NCI-H2081 (cell line): ENCODE measurements at places on chromosomes 5 and 9.

DNA sequence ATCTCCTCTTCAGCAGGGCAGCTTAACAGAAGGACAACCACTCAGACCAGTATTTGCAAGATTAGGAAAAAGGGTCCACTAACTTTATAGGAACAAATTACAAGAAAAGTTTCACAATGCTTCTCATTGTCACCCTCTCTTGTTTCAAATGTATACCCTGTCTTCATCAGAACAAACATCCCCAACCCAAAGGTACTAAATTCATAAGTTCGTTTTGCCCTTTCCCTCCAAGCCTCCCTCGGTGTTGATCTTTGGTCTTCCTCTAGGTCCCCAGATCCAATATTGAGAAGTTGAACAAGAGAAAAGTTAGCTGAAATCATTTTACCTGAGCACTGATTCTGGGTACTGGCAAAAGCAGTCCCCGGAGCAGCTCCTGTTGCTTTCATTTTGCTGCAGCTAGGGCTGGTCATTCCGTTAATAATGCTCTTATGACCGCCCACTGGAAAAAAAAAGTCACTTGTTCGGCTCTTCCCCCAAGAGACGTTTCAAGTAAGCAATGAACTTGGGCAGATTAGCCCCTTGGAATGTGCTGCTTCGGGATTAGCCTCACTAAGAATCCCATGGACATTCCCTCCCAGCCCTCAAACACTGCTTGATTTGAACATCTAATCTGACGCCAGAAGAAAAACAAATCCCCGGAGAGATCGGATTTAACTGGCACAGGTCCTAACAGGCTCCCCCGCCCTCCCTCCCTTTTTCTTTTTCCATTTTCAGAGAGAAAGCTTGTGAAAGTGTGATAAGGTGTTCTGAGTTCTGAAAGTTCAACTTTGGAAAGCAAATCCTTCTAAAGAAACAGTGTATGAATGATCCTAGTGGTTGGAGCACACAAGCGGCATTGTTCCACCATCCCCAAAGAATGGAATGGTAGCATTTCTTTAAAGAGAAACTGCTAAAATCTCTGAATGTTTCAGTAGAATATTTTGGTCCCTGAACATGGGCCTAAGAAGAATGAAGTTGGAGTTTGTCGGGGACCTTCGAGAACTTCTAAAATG lies 252.5 kb downstream of the TRPM3 start:
- no peak for DNase-seq

DNA sequence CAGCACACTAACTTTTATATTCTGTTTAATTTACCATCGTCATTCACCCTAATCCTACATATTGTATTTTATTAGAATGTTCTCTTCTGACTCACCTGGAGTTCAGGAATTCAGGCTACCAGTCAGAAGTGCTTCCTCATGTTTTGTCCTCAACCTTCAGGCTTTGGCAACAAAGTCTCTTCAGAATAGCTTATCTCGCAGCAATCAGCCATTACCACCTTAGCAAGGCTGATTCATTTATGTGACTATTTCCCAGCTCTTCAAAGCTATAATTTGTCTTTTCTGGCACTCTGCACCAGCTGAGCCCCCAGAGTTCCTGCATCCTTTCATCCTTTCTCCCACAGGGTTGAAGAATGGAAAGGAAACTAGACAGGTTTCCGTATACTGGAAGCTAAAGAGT lies 365.5 kb upstream of the CDH18 start:
- no peak for DNase-seq

DNA sequence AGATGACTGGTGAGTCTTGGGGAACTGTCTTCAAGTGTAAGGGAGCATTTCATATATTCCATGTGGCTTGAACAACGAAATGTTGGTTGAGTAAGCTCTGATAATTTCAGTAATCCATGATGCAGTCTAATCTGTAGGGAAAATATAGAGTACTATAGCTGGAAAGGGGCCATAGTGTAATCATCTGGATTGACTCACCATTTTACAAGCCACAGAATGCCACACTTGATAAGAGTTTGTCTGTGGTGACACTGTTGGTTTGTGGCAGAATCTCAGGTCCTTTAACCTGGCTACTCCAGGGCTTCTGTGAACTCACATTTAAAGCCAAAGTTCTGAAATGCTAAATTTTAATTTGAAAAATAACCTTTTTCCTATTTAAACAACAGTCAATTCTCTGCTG lies 16.3 kb upstream of the MAML1 start:
- no peak for DNase-seq

DNA sequence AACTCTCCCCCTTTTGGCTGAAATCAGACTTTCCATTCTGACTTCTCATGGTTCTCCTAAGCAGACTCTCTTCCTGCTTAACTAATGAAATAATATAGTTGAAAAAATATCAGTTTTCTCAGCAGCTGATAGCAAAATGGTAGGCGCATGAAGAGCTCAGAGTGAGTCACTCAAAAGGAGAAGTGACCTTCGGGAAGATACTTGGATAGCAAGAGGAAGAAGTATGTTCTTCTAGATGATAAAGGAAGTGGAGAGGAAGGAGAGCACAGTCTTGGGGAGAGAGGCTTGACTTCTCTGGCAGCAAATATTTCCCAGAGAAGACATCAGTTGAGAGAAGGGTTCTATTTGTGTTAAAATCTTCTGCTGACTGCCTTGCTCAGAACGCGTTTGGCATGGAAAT lies 101.5 kb downstream of the TAF11L14 start:
- DNase-seq: no peak

DNA sequence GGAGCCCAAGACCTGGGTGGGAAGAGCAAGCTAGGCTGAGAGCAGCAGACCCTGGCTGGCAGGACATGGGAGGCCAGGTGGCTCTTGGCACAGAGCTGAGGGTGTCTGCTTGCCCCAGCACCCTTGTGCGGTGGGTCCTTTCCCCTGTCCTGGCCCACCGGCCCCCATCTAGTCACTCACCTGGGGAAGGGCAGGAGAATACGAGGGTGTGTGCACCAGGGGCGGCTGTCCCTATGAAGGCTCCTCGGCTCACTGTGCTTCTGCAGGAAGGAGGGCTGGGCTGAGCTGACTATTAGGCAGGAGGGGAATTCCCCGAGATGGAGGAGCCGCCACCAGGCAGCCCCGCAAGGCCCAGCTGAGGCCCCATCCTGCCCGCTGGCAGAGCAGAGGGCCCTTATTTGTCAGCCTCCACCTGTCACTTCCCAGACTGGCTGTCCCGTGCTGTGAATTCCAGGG lies 6.1 kb upstream of the TNIP1 start:
- DNase-seq: no peak

DNA sequence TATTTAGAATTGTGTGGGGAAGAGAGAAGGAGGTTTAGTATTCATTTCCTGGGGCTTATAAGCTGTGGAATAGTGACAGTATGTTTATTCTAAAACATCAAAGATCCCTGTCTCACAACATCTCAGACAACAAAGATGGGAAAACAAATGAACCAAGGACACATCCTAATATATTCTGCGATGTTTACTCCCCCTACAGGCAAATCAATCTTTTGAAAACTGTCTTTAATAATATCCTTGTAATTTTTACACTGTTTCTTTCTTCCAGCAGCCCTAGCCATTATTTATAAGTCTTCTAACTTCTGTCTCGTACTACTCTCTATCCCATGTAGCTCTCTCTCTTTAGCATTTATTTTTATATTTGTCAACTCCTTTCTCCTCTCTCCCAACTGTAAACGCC lies 33.5 kb upstream of the TMEM252 start:
- no peak for DNase-seq

DNA sequence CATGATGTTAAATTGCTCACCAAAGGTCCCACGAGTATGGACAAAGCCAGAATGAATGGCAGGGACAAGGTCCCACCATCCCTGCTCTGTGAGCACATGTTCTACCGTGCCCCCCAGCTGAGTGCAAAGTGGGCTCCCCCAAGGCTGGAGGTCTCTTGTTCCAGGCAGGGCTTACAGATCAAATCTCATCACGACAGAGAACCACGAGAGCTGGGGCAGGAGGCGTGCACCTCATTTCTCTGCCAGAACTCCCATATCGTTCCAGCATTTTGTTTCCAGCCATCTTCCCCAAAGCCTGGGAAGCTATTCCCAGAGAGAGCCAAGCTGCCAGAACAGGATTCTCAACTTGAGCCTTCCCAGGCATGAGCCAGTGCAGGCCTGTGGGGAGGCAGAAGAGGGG lies 108.5 kb downstream of the ZNF354C start:
- DNase-seq: no peak

DNA sequence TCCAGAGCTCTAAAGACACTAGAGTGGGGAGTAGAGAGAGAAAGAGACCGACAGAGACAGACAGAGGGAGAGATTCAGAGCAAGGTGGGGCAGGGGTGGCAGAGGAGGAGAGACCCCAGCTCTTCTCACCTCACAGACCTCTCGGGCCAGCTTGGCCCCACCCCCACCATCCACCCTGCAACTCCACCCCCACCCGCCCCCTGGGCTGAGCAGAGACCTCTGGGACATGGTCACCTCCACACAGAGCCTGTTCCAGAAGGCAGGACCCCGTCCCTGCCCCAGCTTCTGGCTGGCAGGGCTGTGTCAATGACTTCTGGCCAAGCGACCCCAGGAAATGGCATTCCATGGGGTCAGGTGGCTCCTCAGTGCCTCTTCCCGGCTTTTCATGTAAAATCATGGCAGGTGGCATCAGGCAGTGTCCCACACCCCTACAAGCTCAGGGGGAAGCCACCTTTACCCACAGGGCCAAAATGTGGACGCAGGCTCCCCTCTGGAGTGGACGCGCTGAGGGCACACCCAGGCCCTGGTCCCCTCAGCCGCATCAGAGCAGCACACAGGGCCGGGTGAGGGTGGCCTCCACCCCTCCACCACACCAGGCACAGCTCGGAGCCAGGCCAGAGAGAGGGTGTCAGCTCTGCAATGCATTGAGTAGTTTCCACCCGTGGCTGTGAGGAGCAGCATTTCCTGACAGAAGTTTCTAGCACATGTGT lies 131.2 kb upstream of the LPCAT1 start:
- DNase-seq: no peak

DNA sequence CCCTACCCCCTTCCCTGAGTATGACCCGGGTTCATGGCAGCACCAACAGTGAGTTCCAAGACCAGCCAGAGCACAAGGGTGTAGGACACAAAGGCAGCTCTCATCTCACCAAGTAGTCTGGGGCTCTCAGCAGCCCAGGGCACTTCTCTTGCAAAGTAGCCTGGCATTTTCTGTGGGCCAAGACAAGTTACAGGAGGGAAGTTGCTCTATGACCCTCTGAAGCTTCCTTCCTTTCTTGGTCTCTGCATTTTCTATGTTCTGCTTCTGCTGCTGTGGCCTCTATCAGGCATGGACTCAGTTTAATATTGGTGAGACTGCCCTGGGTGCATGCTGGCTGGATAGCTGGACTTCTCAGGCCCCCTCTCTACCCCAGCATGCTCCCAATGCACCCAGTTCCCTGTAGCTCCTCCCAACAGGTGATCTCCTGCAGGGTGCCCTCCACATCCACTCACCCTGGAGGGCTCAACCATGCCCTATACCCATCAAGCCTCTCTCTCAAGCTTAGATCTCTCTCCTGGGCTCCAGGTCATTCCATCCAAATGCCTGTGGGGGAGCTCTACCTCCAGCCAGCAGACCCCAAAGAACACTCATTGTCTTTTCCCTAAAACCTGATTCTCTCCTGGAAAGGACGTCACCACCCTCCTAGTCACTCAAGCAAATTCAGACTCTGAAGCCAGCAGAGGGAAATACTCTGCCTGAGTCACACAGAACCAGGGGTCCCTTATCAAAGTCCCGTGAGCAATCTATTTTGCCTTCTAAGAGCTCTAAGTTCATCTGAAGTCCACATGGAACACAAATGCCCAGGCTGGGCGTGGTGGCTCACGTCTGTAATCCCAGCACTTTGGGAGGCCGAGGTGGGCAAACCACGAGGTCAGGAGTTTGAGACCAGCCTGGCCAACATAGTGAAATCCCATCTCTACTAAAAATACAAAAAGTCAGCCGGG lies 13.8 kb downstream of the TBC1D2 start:
- DNase-seq: no peak

- DNase-seq: no peak
Observed at GRCh38 chr5:89844548-89844947, 565.0 kb downstream of the CETN3 start.

- no peak for DNase-seq
Observed at GRCh38 chr9:115922444-115922843, 231.1 kb upstream of the PAPPA start.

DNA sequence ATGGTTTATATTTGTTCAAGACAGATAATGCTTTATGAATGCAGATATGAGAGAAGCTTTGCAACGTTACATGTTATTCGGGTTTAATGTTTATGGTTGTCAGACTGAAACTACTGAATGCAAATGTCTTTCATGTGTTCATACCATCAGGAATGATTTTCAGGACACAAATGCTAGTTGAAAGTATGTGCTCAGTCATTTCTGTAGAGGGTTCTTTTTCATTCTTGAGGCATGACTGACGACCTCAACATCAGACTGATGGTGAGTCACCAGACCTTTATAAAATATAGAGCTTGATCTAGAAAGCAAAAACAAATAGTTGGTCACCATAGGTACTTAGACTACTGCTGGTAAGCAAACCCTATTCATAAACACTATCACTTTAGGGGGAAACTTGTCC lies 287.3 kb upstream of the NUDT12 start:
- no peak for DNase-seq

- no peak for DNase-seq
Observed at GRCh38 chr5:40384782-40385390, 294.8 kb upstream of the PTGER4 start.

DNA sequence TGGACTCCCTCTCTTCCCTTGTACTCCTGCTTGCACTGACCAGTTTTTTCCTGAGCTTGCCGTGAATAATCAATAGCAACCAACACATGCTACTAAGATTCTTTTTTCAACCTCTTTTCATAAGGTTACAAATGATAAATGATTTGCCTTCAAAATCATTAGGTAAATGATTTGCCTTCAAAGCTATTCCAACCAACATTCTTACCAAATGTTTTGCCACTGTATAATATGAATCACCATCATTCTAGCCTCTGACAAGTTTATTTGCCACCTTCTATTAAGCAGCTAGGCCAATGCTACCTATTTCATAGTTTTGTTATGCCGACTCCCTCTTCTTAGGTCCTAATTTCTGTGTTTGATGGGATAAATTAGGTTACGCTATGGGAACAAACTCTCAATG lies 385.1 kb downstream of the DTWD2 start:
- no peak for DNase-seq

- DNase-seq: no peak
Observed at GRCh38 chr5:50647726-50648125, 18.7 kb upstream of the PARP8 start.

- no peak for DNase-seq
Observed at GRCh38 chr5:116733991-116734975, 159.7 kb upstream of the SEMA6A start.

GRCh38 chr9:21611891-21612290 lies 129.8 kb upstream of the IFNE start:
- no peak for DNase-seq

GRCh38 chr5:78699552-78700153 lies 51.1 kb upstream of the LHFPL2 start:
- no peak for DNase-seq

GRCh38 chr5:41748631-41749030 lies 121.6 kb downstream of the OXCT1 start:
- no peak for DNase-seq

- DNase-seq: no peak
Observed at GRCh38 chr5:141338538-141339306, at the start of gene PCDHGA2. Gene PCDHGA2 (plus strand): TSS chr5:141338760.

DNA sequence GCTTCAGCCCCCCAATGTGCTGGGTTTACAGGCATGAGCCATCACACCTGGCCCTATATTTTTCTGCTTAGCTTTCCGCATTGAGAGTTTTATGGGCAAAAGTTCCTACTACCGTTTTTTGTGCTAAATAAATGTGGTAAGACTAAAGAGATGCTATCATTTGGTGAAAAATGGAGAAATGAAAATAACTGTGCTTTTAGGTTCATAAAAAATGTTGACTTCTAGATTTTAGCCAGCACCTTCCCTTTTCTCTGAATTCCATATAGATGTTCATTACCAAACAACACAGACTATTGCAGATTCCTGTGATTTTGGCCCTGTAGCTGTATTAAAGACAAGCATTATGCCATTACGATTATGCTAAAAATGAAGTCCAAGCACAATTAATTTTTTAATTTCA lies 72.0 kb upstream of the CTSL start:
- no peak for DNase-seq
